T-helper 9 cell (primary cell): ENCODE measurements at places on chromosomes 3 and 15.
A peak's percentile ranks its signal among the peaks of the same experiment; 100 is the strongest.

DNA sequence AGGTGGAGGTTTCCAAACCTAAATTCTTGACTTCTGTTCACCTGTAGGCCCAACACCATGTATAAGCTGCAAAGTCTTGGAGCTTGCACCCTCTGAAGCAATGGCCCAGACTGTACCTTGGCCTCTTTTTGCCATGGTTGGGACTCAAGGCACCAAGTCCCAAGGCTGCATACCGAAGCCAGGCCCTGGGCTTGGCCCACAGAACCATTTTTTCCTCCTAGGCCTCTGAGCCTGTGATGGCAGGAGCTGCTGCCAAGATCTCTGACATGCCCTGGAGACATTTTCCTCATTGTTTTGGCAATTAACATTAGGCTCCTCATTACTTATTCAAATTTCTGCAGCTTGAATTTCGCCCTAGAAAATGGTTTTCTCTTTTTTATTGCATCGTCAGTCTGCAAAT is 297.9 kb downstream of the OXSM start:
- no peak for DNase-seq

- no peak for DNase-seq
Measured at GRCh38 chr3:59677747-59678702, 628.2 kb upstream of the CFAP20DC start.

GRCh38 chr3:127044996-127045395 is 62.1 kb downstream of the PLXNA1 start:
- no peak for DNase-seq

GRCh38 chr15:87343966-87344365 is 912.6 kb downstream of the NTRK3 start:
- no peak for DNase-seq

DNA sequence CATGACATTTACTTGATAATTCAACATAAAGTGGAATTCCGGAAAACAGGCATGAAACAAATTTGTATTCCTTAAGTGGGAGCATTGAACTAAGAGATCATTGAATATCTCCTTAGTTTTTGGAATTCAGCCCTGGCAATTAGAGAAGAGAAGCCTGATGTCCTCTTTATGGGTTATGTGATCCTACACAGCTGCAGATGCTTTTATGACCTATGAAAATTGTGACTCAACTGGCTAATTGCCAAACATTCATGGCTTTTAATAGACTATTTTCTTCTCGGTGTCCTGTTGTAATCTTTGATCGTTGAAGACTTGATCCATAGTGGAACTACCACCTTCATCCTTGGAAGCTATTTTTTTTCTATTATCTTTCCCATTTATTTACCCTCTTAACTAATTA is 46.1 kb downstream of the AGBL1 start:
- DNase-seq = no peak

GRCh38 chr3:162437480-162437879 is 940.9 kb downstream of the OTOL1 start:
- no peak for DNase-seq

- DNase-seq = no peak
Measured at GRCh38 chr15:76236350-76236749, 74.9 kb downstream of the ETFA start.

DNA sequence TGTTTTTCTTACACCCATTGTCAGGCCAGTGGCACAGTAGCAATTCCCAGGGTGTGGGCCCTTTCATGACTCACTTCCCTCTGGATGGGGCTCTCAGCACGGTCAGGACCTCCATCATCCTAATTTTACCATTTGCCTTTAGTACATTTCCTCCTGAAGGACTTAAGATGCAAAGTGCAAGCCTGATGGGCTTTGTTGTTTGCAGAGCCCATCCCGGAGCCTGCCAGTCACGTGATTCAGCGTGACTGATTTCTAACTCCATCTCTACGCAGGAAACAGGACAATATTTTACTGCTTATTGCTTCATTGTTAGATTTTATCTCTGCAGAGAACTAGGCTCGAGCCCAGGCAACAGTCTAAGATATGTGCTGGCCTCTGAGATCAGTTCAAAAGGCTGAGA is 223.7 kb downstream of the PDZRN3 start:
- no peak for DNase-seq

- no peak for DNase-seq
Measured at GRCh38 chr15:91844341-91844740, 9.2 kb upstream of the SLCO3A1 start.

- DNase-seq = no peak
Measured at GRCh38 chr3:185786956-185787877, 37.6 kb downstream of the IGF2BP2 start.

DNA sequence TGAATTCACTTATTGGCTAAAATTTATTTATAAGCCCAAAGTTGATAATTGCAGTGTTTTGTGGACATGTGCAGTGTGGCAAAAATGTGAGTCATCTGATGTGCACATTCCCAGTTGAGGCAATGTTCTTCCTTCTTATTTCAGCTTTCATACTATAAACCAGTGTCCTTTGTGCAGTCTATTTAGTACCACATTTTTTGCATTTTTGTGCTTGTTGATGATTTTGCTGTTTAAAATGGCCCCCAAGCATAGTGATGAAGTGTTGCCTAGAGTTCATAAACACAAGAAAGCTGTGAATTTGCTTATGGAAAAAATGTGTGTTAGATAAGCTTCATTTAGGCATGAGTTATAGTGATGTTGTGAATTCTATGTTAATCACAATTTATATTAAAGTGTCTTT is 19.4 kb upstream of the IL20RB start:
- no peak for DNase-seq

DNA sequence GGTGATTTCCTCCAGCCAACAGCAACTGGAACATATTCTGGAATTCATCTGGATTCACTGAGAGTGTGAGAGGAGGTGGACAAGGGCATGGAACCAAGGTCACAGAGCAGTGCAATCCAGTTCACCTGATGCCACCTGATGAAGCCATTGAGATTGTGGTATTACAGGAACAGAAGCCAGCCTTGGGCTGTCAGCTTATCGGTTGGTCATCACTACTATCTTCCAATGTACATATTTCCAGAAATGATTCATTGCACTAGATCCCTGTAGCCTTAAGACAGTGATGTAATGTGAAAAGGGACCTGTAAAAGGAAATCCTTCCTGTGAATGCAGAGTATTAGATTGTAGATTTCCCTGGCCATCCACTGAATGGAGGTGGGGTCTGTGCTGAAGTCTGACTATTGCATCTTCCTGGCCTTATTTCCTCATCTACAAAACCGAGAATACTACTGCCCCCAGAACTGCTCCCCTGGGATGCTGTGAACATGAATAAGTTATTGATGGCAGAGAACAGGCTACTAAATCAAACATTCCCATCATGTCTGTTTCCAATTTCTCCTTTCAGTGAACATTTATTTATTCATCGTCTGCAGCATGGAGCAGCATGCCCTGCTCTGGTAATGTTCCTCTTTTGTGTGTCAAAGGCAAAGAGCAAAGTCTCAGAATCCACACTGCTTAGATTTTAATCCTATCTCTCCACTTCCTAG is 47.4 kb upstream of the TPM1 start:
- no peak for DNase-seq

DNA sequence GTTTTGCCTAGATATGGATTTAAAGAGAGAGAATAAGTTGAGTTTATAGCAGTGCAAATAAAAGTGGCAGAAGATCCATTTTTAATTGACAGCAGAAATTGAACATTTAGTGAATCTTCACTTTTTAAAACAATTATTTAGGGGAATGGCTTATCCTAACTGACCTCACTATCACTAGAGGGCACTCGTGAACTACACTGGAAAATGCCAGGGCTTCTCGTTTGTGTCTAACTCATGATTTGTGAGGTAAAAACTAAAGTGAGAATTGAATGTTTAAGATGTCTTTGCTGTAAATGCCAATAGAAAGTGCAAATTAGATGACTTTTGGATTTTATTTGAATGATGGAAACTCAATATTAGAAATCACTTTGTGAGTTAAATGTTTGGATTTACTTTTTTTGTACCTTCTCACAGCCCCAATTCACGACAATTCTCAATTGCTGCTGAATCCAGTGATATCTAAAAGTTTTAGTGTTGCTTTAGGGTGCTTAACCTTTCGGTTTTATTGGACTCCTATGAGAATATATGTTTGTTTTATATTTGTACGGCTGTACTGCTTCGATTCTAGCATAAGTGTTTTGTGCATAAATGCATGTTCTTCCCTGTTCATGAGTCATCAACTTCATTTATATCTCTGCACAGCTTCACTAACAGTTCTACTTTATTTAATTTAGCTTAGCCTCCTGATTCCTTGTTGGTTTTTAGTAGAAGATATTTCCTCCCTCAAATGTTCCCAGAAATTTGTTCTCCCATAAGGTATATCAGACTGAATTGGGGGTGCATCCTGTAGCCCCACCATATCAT is 462.1 kb downstream of the MFSD1 start:
- no peak for DNase-seq

- no peak for DNase-seq
Measured at GRCh38 chr3:51813539-51813938, 34.5 kb upstream of the IQCF6 start.

GRCh38 chr3:109355625-109356441 is 18.5 kb upstream of the DPPA4 start:
- DNase-seq = no peak

GRCh38 chr15:77554306-77555080 is 78.2 kb downstream of the LINGO1 start:
- DNase-seq = no peak

DNA sequence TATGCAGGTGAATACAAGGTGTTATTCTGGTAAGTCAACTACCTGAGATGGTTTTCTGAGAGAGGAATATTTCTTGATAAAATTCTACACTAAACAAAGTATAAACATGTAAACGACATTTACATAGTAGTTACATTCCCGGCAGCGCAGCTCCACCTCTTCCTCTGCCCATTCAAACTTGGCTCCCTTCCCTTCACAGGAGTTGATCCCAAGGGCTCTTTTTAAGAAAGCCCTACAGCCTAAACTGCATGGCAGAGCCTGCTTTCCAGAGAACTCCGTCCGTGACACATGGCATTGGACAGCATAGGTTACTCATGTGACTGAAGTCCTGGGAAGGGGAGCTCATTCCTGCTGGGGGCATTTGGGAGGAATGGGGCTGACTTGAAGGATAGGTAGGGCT is 22.0 kb upstream of the LCTL start:
- no peak for DNase-seq

DNA sequence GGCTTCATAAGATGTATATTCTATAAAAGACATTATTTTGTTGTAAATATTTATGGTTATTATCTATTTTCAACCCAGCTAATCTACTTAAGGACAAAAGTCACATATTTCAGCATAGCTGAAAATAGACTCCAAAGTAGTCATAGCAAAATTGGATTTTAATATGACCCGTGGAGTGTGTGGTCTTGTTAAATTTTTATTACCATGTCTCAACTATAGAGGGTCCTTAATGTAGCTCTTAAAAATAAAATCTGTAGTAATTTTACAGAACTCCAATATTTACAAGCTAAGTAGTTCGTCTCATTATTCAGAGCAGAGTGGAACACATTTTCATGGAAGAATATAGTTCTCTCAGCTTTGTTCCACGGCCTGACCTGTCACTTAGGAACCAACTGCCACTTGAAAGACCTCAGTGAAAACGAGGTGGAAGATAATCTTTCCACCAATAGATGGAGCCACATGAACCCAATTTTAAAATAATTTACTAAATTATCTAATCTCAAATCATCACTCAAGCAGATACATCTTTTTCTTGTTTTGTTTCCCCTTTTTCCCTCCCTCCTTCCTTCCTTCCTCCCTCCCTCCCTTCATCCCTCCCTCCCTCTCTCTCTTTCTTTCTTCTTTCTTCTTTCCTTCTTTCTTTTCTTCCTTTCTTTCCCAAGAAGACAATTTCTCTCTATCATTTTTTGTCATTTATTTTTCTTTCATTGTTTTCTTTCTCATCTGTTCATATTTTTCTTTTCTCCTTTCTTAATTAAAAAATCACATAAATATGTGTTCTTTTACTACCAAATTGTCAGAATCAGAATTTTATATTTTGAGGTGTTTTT is 97.2 kb downstream of the CLDN1 start:
- no peak for DNase-seq

GRCh38 chr3:13555753-13556152 is 6.8 kb downstream of the FBLN2 start:
- no peak for DNase-seq

GRCh38 chr3:119469418-119470189 is 841 bp downstream of the POGLUT1 start:
- DNase-seq = no peak

GRCh38 chr15:60126661-60127060 is 122.5 kb downstream of the FOXB1 start:
- DNase-seq = no peak

GRCh38 chr15:31016446-31016915 is 25.1 kb upstream of the MTMR10 start:
- no peak for DNase-seq

GRCh38 chr3:81339040-81339845 is 422.2 kb downstream of the GBE1 start:
- no peak for DNase-seq

GRCh38 chr3:87996882-87997281 is 61.9 kb downstream of the CGGBP1 start:
- DNase-seq = no peak

DNA sequence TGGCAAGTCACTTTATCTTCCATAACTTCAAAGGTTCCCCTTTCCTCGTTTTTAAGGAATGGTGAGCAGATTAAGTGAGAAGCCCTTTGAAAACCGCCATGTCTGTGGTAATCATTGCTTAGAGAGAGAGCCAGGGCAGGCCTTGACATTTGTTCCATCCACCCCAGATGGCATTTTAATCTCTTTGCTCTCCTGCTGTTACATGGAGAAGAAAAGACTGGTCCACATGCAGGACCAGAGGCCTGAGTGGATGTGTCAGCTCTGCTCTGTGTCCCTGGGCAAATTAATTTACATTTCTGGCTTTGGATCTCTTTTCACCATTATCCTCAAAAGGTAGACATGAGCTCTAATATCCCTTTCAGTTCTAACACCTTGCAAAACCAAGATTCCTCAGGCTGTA is 157.3 kb upstream of the LPP start:
- DNase-seq = no peak

DNA sequence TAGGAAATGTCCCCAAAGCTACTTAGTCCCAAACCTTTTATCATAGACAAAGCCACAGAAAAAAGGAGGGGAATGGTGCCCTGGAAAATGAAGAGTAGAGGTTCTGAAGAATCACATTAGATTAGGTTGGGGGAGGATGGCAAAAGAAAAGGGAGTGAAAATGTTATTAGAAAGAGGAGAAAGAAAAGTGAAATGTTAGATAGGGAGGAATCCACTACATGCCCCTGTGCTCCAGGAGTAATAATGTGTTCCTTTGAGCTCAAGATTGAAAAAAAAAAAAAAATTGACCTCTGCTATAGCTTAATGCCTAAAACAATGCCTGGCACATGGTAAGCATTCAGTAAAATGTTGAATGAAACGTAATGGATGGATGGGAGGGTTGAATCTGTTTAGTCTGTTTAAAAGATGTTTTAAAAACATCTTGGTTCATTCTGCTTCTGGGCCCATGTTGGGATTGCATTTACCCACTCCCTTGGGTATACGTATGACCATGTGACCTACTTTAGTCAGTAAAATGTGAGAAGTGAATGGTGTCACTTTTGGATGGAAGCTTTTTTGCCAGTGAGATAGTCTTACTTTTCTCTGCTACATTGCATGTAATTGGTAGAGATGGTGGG is 19.0 kb downstream of the MAPK6 start:
- DNase-seq = no peak

- no peak for DNase-seq
Measured at GRCh38 chr3:177642042-177642803, 444.9 kb upstream of the TBL1XR1 start.

GRCh38 chr15:101709466-101709865 is 14.8 kb downstream of the TARS3 start:
- no peak for DNase-seq

GRCh38 chr15:73873889-73874511 is 636 bp downstream of the TBC1D21 start:
- DNase-seq = peak; percentile 8
